IMR-90 (cell line): ENCODE measurements at places on chromosomes 2 and 18.

- H3K4me1 ChIP-seq, result no peaks in the 10 kb centered on the region
- H3K27ac ChIP-seq, result no peak overlapping the region
- no peaks in the 10 kb centered on the region for H3K27me3 ChIP-seq
- no peak overlapping the region for H3K4me3 ChIP-seq
- DNase-seq, result peak; percentile 43
These were observed 23.8 kb downstream of the FBXO41 start for GRCh38 chr2:73260338-73260984.

DNA sequence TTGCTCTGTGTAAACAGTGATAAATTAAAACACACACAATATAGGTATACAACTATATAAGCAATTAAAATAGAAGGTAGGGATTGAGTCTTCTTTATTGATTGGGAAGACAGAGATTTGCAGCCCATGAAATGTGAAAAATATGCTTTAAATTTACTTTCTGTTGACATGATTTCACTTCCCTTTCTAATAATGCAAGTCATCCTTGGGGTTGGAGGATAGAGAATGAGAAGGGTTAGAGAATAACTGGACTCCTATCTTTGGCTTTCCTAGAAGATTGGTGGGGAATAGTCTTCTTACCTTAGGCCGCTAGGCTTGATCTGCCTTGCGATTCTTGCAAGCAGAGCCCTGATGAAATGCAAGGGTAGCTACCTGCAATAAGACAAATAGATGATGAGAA, 339.8 kb downstream of the NYAP2 start:
- no peak overlapping the region for H3K4me3 ChIP-seq
- no peak overlapping the region for H3K27ac ChIP-seq
- no peaks in the 10 kb centered on the region for H3K27me3 ChIP-seq
- peaks cover 2% of the 10 kb centered on the region for H3K4me1 ChIP-seq

- no peaks in the 10 kb centered on the region for H3K4me1 ChIP-seq
- no peak overlapping the region for H3K4me3 ChIP-seq
- no peaks in the 10 kb centered on the region for H3K36me3 ChIP-seq
- DNase-seq, result no peak
These were observed 136.8 kb downstream of the CAMKMT start for GRCh38 chr2:44498551-44498950.

DNA sequence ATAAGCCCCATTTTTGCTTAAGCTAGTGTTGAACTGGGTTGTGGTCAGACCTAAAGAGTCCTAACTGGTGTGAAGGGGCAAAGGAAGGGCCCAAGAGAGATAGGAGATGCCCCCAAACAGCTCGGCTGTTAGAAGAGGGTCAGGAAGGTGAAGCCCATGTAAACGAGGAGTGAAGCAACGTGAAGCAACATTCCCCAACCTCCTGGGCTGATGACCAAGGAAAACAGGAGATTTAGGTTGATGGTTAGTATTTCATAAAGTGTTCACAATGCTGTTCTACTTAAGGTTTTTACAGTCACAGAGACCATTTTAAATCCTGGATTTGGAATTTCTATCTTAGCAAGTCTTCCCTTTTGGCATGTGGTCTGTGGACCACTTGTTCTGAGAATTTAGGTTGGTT, 144.0 kb upstream of the SERPINE2 start:
- DNase-seq, result peak; percentile 30
- H3K36me3 ChIP-seq, result no peaks in the 10 kb centered on the region
- no peak overlapping the region for H3K27ac ChIP-seq
- peaks cover 2% of the 10 kb centered on the region for H3K4me1 ChIP-seq
- no peak overlapping the region for H3K4me3 ChIP-seq
- no peaks in the 10 kb centered on the region for H3K27me3 ChIP-seq

- H3K36me3 ChIP-seq, result peaks cover 7% of the 10 kb centered on the region
- peaks cover 17% of the 10 kb centered on the region for H3K4me1 ChIP-seq
- peak; percentile 38 for DNase-seq
These were observed 64.4 kb downstream of the COL5A2 start for GRCh38 chr2:189115126-189115525.

DNA sequence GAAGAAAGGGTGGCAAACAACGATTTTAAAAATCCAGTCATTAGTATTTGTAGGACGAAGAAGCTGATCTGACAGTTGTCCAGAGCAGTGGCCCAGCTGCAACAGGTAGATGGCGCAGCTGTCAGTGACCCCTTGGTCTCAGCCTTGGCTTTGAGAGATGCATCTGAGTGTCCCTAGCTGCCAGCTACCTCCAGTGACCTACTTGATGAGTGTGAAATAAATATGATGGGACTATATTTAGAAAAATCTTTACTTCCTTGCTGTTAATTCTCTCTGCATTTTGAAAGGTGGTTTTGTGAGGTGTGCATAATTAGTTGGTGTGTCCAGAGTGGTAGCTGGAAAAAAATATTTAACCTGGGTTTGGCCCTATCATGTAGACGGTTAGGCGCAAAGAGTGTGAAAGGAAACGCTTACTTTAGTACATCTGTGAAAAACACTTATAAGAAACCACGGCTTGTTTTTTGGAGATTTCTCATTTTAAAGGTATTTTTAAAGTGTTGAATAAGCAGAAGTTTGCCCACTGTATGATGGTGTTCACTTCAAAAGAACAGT, 963 bp downstream of the INPP1 start:
- no peak for DNase-seq
- H3K36me3 ChIP-seq, result no peaks in the 10 kb centered on the region
- H3K4me1 ChIP-seq, result no peaks in the 10 kb centered on the region
- H3K27me3 ChIP-seq, result no peaks in the 10 kb centered on the region
- H3K27ac ChIP-seq, result peak overlapping the region; percentile 77

DNA sequence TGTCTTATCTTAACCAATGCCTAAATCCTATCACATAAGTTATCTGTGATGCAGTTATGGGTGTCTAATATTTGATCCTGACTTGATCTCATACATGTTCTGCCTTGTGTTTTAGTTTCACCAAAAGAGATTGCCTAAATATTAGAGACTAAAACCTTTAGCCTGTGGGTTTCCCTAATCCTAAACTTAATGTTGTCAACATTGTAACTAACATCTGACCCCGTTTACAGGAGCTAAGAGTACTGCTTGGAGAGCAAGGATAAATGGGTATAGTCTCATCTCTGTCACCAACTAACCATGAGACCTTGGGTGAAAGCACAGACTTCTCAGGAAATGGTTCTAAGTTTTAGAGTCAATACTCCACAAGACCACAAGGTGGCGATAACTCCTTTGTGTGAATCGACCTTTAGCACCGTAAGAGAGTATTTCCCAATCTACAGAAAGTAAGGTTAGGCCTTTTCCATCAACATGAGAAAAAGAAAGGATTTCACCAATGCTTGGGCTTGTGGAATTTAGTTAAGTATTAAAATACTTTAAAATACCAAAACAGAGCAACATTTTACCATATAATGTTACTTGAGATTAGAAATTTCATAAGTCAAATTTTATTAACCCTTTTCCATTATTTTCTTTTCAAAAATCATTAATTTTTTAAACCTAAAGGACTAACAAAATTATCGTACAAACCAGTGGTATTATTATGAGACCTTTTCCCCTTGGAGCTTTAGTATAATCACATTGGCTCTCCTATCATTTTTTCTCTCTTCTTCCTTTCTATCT, 60.5 kb downstream of the G6PC2 start:
- H3K27ac ChIP-seq, result no peak overlapping the region
- no peaks in the 10 kb centered on the region for H3K4me1 ChIP-seq
- H3K4me3 ChIP-seq, result no peak overlapping the region
- no peaks in the 10 kb centered on the region for H3K36me3 ChIP-seq

- H3K27ac ChIP-seq, result no peak overlapping the region
- H3K4me3 ChIP-seq, result no peak overlapping the region
- H3K27me3 ChIP-seq, result no peaks in the 10 kb centered on the region
- H3K36me3 ChIP-seq, result no peaks in the 10 kb centered on the region
- no peaks in the 10 kb centered on the region for H3K4me1 ChIP-seq
These were observed 116.7 kb downstream of the DSC3 start for GRCh38 chr18:30925795-30926194.

GRCh38 chr2:238141541-238142318, 3.3 kb downstream of the KLHL30 start:
- DNase-seq, result no peak
- peaks cover 23% of the 10 kb centered on the region for H3K4me1 ChIP-seq
